ENCODE measurements at places on chromosomes 12 and 14.

- DNase-seq: no peak
These were observed 96.2 kb downstream of the DUSP6 start for GRCh38 chr12:89256060-89256459.

- DNase-seq: peak; percentile 44
These were observed 77.8 kb downstream of the MYF5 start for GRCh38 chr12:80794551-80794950.

DNA sequence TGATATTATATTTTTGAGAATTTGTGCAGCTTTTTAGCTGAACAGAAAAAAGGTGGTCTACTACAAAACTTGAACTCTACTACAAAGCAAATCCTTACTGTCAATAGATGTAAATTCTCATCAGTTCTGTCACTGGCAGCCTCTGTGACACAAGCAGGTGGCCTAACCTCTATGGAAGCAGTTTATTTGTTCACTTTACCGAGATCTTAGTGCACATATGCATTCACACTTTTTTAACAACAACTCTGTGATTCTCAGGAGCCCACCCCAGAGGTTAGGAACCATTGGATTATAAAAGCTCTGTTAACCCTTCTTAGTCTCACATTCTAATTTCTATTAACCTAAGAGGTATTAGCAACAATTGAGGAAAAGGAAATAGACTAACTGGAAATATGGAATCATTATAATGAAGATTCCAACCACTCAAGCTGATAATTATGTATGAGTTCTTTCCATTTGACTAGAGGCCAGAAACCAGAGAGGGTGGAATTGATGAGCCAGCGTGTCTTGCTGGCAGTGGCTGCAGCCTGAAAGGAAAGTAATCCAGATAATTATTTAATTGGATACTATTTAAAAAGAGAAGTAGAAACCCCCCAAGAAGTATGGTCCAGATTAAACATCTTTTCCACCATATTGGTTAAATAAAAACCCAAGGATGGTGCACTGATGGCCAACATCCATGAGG lies 451.1 kb downstream of the TMEM117 start:
- DNase-seq: no peak

- DNase-seq: no peak
These were observed 50.7 kb downstream of the BCAT1 start for GRCh38 chr12:24898185-24898584.

DNA sequence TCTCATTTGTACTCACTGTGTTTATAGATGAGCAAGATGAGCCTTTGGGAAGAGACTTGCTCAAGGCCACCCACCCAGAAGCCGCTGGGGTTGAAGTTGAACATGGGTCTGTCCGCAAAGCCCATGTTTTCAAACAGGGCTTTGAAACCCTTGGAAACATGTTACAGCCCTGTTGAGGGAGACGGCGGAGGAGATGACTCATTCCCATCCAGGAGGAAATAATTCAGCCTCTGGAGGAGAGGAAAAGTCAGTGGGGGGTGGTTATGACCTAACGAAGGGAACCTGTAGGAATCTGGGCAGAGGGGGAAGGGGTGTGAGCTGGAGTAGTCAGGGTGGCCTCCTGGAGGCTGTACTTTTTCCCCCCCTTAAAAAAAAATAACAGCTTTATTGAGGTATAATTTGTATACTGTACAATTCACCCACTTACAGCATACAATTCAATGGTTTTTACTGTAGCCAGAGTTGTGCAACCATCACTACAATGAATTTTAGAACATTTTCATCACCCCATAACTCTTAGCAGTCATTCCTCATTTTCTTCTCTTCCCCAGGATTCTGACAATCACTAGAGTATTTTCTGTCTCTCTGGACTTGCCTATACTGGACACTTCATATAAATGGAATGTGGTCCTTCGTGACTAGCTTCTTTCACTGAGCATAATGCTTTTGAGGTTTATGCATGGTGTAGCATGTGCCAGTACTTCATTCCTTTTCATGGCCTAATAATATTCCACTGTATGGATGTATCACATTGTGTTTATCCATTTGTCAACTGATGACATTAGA lies 1.9 kb upstream of the RIN3 start:
- no peak for DNase-seq

DNA sequence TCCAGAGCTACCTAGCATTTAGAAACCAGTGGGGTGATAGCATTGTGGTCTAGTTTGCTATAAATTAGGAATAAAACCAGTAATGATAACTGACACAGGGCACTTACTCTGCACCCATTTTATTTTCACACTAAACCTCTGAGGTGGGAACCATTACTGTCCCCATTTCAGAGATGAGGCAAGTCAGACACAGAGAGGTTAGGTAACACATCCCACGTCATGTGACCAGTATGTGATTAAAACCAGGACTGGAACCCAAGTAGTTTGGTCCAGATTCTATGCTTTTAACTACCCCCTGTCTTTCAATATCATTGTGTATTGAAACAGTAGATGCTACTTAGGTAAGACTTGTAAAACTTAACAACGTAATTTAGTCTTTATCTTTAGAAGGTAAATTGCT lies 110.2 kb downstream of the PLXNC1 start:
- DNase-seq: no peak

DNA sequence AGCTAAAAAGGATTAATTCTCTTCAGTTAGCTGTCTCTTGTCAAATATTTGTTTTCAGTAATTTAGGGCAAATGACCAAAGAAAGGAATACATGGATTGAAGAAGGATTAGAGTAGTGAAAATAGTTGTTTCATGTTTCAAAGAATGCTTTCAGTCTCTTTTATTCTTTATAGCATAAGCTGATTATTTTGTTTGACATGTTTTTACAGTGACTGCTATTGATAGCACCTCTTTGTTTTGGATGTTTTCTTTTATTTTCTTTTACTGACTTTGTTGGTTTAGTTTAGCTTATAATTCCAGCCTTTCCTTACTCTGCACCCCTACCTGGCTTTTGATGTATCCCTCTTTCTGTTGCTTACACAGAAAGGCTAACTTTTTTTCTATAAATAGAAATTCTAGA lies 29.3 kb upstream of the SGPP1 start:
- DNase-seq: no peak

DNA sequence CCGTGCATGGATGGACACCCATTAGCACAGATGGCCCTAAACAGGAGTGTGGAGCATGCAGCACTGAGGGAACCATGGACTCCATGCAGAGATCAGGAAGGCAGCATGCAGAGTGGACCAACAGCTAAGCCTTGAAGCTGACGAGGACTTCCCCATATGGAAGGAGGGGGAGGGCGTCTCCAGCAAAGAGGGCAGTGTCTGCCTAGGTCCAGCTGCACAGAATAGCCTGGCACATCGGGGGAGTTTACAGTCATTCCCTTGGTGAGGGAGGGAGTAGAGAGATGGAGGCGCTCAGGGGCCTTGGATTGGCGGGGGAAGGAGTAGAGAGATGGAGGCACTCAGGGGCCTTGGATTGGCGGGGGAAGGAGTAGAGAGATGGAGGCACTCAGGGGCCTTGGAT lies 64.5 kb downstream of the ANKRD9 start:
- no peak for DNase-seq

GRCh38 chr12:111792155-111792855 lies 25.6 kb downstream of the ALDH2 start:
- DNase-seq: no peak

GRCh38 chr12:105318651-105319483 lies 11.6 kb upstream of the C12orf75 start:
- no peak for DNase-seq

- no peak for DNase-seq
These were observed 5.0 kb downstream of the SLC25A21 start for GRCh38 chr14:37167151-37168047.

- DNase-seq: peak; percentile 74
These were observed 576 bp downstream of the SYNE3 start for GRCh38 chr14:95515596-95516552.

DNA sequence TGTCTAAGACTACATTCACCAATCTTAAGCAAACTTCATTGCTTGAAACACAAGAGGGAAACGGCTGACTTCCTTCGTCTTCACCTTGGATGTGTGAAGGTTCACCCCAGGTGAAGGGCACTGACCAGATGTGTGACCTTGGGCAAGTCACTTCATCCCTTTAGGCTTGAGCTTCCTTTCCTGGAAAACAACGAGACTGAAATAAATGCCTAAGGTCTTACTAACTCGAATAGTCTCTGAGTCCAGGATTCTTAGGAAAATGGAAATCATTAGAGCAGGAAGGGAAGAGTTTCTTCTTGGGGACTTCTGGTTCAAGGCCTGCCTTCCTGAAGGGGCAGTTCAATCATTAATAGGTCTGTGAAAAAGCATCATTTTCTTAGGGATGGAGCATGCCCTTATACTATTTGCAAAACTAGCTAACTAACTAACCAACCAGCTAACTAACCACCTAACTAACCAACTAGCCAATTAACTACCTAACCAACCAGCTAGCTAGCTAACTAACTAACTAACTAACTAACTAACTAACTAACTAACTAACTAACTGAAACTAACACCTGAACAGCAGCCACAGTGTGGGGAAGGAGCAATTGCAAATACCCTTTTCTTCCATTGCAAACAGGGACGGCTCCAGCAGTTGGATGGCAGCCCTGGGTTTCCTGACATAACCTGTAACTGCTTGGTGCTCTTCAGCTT lies 31.5 kb upstream of the EMP1 start:
- no peak for DNase-seq

GRCh38 chr12:78385541-78385940 lies 479.0 kb upstream of the SYT1 start:
- no peak for DNase-seq

- DNase-seq: no peak
These were observed 54.6 kb upstream of the USP44 start for GRCh38 chr12:95605875-95606274.

DNA sequence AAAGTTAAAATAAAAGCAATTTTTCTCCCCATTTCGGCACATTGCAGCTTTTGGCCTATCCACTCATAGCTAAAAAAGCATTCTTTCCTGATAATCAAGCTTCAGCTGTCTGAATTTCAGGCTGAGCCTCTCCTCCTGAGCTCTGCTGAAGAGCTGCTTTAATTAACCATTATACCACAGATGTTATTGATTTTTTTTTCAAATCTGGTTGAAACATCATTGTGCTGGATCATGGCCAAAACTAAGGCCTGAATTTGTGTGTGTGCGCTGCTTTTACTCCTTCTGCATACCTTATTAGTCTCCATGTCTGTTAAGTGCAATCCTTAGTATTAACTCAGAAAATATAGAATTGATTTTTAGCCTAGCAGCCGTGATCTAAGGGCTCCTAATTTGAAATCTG lies 52.3 kb downstream of the MBIP start:
- DNase-seq: no peak

DNA sequence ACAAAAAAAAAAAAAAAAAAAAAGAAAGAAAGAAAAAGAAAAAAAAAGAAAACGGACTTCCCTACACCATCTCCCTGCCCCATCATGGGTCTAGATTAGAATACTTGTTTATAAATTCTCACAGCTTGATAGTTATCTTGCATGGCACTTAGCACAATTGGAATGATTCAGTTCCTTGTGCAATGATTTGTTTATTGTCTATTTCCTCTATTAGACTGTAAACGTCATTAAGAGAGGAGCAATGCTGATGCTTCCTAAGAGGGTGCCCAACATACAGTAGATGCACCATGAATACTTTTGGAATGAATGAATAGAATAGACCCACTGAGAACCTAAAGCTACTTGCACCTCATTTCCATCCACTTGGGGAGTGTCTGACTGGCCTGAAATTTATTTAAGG lies 40.8 kb downstream of the PAX9 start:
- no peak for DNase-seq

- peak; percentile 96 for DNase-seq
These were observed 393 bp upstream of the DCAF5 start for GRCh38 chr14:69153152-69153872.

- DNase-seq: no peak
These were observed 231.2 kb downstream of the CHST11 start for GRCh38 chr12:104687823-104688573.

GRCh38 chr12:27585739-27586265 lies 61.8 kb downstream of the PPFIBP1 start:
- no peak for DNase-seq

- no peak for DNase-seq
These were observed 97.7 kb upstream of the IFNG-AS1 start for GRCh38 chr12:67891596-67891995.

GRCh38 chr14:89498878-89499277 lies 81.8 kb upstream of the FOXN3 start:
- DNase-seq: no peak

GRCh38 chr12:9235519-9235918 lies 27.3 kb upstream of the PZP start:
- DNase-seq: no peak

- DNase-seq: no peak
These were observed 14.9 kb downstream of the FOXA1 start for GRCh38 chr14:37580146-37580545.

GRCh38 chr14:93764211-93764659 lies 24.1 kb downstream of the PRIMA1 start:
- peak; percentile 27 for DNase-seq

DNA sequence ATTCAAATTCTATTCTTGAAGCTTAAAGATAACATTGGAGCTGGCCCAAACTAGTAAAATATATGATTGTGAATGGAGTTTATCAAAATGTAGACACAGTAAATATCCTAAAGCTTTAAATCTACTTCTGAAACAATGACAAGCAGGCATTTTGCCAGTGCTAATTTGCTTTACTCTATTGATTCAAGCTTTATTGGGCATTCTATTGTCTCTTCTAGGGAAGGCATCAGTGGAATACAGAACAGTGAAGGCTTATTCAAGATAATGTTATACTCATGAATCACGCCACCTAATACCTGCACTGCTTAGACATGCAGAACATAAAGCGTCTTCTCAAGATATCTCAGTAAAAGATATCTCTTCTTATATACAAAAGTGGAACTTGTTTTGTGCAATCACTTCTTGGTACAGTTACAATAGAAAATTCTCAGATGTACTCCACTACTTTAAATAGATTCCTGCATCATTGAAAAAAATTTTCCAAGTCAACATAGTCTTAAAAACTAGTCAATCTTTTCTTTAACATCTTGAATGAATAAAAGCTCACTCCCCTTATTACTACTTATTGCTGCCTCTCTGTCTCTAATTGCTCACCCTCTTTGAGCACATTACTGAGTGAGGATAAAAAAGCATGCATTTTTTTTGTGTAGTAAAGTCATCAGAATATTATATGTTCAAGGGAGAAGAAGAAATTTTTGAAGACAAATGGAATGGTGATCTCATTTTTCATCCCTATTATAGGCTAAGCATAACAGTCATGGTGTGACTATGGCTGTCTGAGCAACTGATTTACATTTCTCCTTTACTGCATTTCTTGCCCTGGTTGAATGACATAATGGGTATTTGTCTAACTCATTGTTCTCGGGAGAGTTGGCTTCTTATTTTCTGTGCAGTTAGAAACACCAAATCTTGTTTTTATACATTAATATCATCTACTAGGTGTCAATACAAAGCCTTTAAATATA lies 98.0 kb upstream of the E2F7 start:
- no peak for DNase-seq

DNA sequence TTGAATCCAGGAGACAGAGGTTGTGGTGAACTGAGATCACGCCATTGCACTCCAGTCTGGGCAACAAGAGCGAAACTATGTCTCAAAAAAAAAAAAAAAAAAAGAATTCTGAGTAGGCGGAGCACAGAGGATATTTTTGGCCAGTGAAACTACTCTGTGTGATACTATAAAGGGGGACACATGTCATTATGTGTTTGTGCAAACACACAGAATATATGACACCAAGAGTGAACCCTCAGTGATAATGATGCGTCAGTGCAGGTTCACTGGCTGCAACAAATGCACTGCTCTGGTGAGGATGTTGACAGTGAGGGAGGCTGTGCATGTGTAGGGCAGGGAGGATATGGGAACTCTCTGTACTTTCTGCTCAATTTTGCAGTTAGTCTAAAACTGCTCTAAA lies 24.2 kb downstream of the FBXO21 start:
- DNase-seq: no peak
